ENCODE measurements at places on chromosomes 4 and X. TPM values are rescaled to one million over a fixed set of nuclear protein-coding genes. Genes with fewer than 3 reads are reported as not detected.

ADGRL3 gene
- 11.6 TPM for polyA plus RNA-seq

SUPT20HL1 gene
- 0.99 TPM for polyA plus RNA-seq

- no peak for DNase-seq
- no peaks in the 10 kb centered on the region for H3K27me3 ChIP-seq
- H3K4me1 ChIP-seq: no peaks in the 10 kb centered on the region
- no peaks in the 10 kb centered on the region for H3K36me3 ChIP-seq
Measured at GRCh38 chrX:17987783-17988182, 126.7 kb upstream of the RAI2 start.

- H3K27me3 ChIP-seq: no peaks in the 10 kb centered on the region
- no peak overlapping the region for H3K4me3 ChIP-seq
- no peaks in the 10 kb centered on the region for H3K4me1 ChIP-seq
- H3K27ac ChIP-seq: no peak overlapping the region
- H3K36me3 ChIP-seq: no peaks in the 10 kb centered on the region
- no peak for DNase-seq
Measured at GRCh38 chr4:4780729-4781244, 78.7 kb upstream of the MSX1 start.

- no peak overlapping the region for H3K4me3 ChIP-seq
- H3K4me1 ChIP-seq: no peaks in the 10 kb centered on the region
- H3K27me3 ChIP-seq: no peaks in the 10 kb centered on the region
- H3K36me3 ChIP-seq: no peaks in the 10 kb centered on the region
- no peak overlapping the region for H3K27ac ChIP-seq
- no peak for DNase-seq
Measured at GRCh38 chr4:139134403-139134802, 42.6 kb downstream of the ELF2 start.

All from testis (tissue), 5 donors.